ENCODE measurements at places on chromosomes 4 and X. TPM values are rescaled to one million over a fixed set of nuclear protein-coding genes. Genes with fewer than 3 reads are reported as not detected.

Gene PAGE4
- not detected for total RNA-seq

- DNase-seq, result peak; percentile 87
Measured at GRCh38 chr4:159966746-159967145, 863.9 kb downstream of the RAPGEF2 start.

GRCh38 chr4:7074426-7074825 is 6.6 kb upstream of the GRPEL1 start:
- DNase-seq, result peak; percentile 100

Gene TCP11X2
- total RNA-seq, result not detected

Gene GLUD2
- total RNA-seq, result 0.34 TPM

Measured in LHCN-M2 (cell line).